ENCODE measurements at places on chromosomes 4 and X. TPM values are rescaled to one million over a fixed set of nuclear protein-coding genes. Genes with fewer than 3 reads are reported as not detected.

NDNF gene
- not detected for total RNA-seq

GAGE12E gene
- not detected for total RNA-seq

TLR1 gene
- total RNA-seq: 0.56 TPM

PABPC4L gene
- total RNA-seq: 0.09 TPM

ATP1B4 gene
- not detected for total RNA-seq

DCAF4L1 gene
- 0.12 TPM for total RNA-seq

UBE2K gene
- total RNA-seq: 75.0 TPM

RNF175 gene
- total RNA-seq: not detected

ARSD gene
- total RNA-seq: 12.5 TPM

DUX4 gene
- total RNA-seq: not detected

PNCK gene
- 0.37 TPM for total RNA-seq

IL2 gene
- total RNA-seq: not detected

CASP3 gene
- 21.2 TPM for total RNA-seq

CCSER1 gene
- not detected for total RNA-seq

SHOX gene
- not detected for total RNA-seq

TCP11X2 gene
- not detected for total RNA-seq

All from A549 treated with CORT108297 at 1 μM for 4 hours (cell line).